Breast epithelium (tissue), 4 donors: ENCODE measurements at places on chromosomes 5 and 9.

GRCh38 chr9:128296340-128297220, 20.5 kb downstream of the SWI5 start:
- DNase-seq = no peak

DNA sequence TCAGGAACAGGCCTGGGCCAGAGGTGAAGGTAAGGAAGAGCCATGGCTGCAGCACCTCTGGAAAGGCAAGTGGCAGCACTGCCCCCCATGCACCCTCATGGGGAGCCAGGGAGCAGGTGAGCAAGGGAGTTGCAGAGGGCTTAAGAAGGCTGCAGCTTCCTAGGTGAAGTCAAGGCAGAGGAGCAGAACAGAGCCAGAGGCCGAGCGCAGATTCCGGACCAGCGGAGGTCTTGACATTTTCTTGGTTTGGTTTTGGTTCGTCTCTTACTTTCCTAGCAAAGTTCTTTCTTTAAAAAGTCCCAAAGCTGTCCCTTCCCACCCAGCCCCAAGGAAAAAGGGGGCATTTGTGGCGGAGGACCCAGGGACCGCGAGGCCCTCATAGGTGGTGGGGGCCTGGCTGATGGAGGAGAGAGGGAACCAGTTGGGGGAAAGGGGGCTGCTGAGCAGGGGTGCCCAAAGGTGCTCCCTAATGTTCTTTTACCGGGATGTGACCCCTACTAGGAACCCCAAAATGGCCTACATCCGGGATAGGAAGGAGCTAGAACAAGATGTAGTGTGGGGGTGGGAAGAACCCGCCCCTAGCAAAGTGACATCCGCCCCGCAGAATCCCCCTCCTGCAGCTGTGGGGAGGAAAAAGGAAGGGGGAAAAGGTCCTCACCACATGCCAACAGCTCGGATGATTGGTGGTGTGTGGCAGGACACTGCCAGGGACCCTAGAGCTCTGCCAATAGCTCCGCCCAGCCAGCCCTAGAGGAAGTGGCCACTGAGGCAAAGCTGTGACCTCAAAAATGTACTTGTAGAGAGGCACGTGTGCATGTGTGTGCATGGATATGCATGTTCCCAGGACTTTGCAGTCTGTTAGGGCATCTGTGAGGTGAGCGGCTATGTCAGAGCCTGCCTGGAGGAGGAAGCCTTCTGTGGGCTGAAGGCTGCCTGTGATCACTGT, 914 bp upstream of the CD72 start:
- no peak for DNase-seq

DNA sequence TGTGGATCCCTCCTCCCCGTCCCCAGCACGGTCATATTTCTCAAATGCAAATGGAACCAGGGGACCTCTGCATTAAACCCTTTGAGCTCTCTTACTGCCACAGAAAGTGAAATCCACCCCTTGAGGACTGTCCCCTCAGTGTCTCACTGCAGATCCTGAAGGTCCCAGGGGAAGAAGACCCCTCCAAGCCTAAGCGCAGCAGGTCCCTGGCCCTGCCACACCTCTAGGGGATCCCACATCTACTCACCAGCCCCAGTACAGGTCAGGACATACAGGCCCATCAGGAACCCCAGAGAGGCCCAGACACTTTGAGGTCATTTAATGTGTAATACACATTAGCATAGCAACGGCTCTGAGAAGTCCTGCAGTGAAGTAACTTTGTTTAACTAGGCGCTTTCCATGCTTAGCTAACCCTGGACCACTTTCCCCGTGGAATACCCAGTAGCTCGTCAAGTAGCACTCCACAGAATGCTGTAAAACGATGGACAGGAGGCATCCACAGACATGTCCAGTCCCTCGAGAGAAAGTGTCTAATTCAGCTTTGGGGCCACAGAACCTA, 54.7 kb upstream of the ALDH1B1 start:
- no peak for DNase-seq

DNA sequence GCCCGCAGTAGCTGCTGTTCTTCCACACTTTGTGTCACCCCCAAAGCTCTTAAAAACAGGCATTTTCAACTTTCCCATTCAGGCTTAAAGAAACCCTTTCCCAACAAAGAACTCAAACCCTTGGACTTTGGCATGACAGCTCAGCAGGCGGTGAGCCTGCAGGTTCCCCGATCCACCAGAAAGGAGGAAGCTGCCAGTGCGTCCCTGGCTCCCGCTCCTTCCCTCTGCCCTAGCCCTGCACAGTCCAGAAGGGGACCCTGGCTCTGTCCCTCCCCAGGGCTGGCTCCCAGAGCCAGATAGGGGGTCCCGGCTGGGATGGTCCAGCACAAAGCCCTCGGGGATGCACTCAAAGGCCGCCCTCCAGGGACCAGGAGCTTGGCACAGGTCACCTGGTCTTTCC, 9.6 kb downstream of the SLC9A3 start:
- DNase-seq = no peak

DNA sequence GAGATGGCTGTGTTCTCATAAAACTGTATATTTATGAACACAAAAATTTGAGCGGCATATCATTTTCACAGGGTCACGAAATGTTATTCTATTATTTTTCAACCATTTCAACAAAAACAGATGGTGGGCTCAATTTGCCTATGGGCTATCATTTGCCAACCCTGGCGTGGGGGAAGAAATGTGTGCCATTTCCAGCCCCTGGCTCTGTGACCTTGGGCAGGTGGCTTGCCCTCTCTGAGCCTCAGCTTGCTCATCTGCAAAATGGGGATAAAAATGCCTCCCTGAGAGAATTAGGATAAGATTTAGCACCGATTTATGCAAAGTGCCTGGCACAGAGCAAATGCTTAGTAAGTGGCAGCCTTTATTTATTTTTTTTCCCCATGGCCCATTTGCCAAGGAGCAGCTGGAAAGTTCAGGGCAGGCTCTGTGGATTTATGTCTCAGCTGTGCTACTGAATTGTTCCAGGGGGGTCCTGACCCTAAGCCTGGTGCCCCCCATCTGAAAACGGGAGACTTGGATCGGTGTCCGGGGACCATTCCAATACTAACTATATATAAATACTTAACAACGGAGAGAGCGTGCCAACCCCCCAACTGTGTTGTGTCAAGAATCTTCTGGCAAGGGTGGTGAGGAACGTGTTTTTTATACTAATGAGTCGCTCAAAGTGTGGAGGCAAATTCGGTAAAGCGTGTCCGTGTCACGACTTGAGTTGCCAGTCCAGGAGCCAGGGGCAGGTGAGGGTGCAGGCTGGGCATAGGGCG, 34.5 kb downstream of the HRH2 start:
- no peak for DNase-seq
